Smooth muscle cell of the brain vasculature (primary cell): ENCODE measurements at places on chromosomes 6 and 20.

DNA sequence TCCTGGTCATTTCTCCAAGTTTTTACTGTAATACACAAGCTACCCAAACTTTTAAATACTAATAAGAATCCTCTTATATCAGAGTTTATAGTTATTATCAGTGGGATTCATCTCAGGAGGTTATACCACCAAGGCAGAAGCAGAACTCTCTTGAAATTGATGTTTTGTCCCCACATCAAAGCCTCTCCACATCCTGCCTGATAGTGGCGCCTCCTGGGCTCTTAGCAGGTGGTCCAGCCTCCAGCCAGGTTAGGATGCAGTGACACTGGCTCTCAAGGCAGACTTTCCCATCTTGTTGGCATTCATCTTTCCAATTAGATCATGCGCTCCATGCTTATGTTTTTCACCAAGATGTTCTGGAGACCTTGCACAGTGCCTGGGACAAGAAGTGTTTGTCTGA is 81.8 kb upstream of the INSM1 start:
- DNase-seq = no peak

DNA sequence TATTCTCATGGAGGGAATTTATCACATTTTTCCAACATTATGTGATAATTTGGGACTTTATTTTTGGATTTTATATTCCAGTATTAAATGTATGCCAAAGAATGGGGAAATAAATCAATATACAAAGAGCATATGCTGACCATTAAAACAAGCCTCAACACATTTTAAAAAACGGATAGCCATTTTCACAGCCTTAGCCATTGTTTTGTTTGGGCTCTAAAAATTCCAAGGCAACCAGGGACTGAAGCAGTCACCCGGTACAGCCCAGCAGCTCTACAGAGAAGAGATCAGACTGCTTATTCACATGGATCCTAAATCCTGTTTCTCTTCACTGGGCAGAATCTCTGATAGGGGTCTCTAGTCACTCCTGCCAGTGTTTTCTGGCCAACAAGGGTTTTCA is 150.2 kb upstream of the OGFRL1 start:
- DNase-seq = no peak

GRCh38 chr20:2610941-2611720 is 41.3 kb upstream of the NOP56 start:
- DNase-seq = no peak

DNA sequence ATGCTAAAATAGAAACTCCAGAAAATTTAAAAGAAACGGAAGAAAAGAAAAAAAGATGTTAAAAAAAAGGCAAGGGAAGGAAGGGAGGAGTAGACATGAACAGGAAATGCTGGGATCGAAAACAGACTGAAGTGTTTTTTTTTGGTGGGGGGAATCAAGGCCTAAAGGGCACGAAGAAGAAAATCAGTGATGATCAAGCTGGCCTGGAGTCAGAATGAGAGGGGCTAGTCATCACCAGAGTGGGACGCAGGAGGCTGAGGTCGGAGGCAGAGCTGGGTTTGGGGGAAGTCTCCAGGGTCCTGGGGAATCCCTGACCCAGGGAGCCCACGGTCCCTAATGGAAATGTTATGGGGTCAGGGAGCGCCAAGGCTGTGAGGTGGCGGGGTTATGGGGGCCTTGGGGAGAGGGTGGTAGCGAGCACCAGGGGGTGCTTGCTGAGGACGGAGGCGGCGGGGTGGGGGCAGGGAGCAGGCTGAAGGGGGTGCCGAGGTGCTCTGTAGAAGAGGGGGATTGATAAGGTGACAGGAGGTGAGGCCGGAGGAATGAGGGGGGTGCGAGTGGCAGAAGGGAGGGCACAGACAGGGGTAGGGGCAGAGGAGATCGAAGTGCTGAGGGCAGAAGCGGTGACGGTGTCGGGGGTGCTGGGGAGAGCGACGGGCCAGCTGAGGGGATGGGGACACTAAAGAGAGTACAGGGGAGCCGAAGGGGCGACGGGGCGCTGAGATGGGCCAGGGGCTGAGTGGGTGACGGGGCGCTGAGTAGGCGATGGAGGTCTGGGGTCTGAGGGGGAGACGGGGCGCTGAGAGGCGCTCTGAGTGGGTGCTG is 684 bp downstream of the ZNFX1 start:
- DNase-seq = no peak

DNA sequence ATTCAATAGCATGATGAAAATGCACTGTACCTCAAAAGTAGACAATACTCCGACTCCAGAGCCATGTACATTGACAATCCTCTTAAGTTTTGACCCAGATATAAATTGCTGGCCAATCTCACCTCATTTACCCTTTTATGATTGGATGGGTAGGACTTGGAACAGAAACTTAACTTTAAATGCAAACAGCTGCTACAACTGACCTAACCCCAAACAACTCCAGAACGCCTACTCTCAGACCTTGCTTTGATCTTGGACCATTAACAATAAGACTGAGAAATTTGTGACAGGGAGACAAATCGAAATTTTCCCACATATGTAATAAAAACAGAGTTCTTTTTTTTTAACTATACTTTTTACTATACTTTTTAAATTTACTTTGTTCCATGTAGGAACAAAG is 200.5 kb upstream of the MCHR2 start:
- DNase-seq = no peak

- no peak for DNase-seq
Observed at GRCh38 chr20:54502179-54502578, 26.8 kb downstream of the DOK5 start.

- DNase-seq = no peak
Observed at GRCh38 chr6:78482801-78483552, 384.4 kb upstream of the IRAK1BP1 start.

- no peak for DNase-seq
Observed at GRCh38 chr6:36599791-36600209, 5.6 kb downstream of the SRSF3 start.

DNA sequence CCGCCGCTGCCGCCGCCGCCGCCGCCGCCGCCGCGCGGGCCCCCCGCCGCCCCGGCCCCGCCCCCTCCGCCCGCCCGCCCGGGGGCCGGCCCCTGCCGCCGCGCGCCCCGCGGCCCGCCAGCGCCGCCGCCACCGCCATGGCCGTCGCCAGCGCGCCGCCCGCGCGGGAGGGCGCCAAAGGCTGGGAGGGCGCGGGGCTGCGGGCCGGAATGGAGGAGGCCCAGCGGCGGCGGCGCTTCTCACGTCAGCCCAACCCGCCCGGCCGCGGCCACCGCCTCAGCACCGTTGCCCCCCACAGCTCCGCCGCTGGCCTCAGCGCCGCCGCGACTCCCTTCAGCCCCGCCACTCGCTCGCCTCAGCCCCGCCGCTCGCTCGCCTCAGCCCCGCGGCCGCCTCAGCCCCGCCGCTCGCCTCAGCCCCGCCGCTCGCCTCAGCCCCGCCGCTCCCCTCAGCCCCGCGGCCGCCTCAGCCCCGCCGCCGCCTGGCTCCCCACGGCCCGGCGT is 258 bp downstream of the PHF10 start:
- DNase-seq = no peak

GRCh38 chr6:20918868-20919267 is 384.6 kb downstream of the CDKAL1 start:
- no peak for DNase-seq

DNA sequence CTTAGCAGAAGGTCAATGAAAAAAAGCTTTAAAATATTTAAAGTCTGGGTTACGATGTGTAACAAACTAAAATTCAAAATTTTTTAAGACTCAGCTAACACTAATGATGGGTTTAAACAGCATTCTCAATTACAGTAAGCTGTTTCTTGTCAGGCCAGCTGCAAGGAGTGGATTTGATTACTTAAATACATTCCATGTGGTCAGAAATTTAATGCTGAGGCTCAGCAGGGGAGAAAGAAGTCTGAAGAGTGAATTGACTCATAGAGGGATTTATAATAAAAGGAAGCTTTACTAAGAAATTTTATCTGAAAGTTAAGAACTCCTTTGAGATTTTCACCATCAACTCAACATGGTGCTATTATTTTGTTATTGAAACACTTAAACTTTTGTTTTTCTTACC is 398.6 kb downstream of the KHDRBS2 start:
- no peak for DNase-seq
